Stimulated activated CD4-positive, alpha-beta T cell treated with anti-CD3 and anti-CD28 coated beads, Interleukin-1b, Interleukin-23, amount 100 ng/mL, for 24 hours (primary cell): ENCODE measurements at places on chromosomes 2 and 18.
A peak's percentile ranks its signal among the peaks of the same experiment; 100 is the strongest.

DNA sequence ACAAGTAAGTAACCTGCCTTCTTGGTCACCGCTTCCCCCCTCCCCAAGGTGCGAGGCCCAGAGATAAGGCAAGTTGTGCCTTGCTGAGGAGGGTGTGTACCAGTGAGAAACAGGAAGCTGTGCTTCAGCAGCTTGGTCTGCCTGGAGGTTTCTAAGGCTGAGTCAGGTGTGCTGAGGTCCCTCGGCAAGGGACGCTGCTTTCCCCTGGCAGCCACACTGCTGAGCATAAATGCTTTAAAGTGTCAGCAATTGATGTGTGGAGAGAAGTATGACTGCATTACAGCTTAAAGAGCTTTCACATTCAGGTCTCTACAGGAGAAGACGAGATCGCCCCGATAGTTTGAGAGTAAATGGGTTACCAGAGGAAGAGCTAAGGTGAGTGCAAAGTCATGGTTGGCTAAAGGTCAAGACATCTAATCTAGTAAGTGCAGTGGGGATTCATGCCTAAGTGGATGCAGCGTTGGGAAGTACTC lies 86.9 kb downstream of the LIMS1 start:
- DNase-seq = peak; percentile 40

DNA sequence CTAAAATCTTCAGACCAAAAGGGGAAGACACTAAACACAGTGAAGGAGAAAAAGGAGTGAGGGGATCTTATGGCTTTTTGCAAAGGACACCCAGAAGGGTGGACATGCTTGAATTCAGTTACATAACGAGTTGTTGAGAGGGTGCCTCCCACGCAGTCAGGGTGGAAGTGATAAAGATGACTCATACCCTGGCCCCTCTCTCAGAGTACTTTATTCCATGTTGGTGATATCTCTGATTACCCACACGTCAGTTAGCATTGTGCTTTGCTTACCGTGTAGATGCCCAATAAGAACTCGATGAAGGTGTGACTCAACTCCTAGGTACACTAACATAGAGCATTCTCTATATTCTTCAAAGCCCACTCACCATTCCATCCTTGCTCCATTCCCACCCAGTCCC lies 44.4 kb downstream of the EN1 start:
- no peak for DNase-seq

GRCh38 chr2:121033461-121033996 lies 251.5 kb downstream of the TFCP2L1 start:
- DNase-seq = no peak

- no peak for DNase-seq
These were observed 168.2 kb downstream of the MCFD2 start for GRCh38 chr2:46747297-46747818.

DNA sequence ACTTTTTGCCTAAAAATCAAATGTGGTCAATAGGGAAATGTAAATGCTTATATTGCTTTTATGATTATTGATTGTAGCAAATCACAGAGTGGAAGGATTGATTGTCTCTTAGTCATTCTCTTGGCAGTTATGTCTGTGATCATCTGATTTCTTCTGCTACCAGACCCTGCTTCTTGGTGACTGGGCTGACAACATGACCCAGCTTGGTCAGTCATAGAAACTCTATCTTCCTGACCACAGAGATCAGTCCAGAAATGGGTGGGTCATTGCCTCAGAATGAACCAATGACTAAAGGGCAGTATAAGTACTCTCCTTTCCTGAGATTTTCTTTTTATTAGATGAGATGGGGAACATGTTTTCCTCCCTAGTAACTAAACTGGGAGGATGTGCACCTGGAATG lies 87.6 kb downstream of the MAIP1 start:
- DNase-seq = no peak

DNA sequence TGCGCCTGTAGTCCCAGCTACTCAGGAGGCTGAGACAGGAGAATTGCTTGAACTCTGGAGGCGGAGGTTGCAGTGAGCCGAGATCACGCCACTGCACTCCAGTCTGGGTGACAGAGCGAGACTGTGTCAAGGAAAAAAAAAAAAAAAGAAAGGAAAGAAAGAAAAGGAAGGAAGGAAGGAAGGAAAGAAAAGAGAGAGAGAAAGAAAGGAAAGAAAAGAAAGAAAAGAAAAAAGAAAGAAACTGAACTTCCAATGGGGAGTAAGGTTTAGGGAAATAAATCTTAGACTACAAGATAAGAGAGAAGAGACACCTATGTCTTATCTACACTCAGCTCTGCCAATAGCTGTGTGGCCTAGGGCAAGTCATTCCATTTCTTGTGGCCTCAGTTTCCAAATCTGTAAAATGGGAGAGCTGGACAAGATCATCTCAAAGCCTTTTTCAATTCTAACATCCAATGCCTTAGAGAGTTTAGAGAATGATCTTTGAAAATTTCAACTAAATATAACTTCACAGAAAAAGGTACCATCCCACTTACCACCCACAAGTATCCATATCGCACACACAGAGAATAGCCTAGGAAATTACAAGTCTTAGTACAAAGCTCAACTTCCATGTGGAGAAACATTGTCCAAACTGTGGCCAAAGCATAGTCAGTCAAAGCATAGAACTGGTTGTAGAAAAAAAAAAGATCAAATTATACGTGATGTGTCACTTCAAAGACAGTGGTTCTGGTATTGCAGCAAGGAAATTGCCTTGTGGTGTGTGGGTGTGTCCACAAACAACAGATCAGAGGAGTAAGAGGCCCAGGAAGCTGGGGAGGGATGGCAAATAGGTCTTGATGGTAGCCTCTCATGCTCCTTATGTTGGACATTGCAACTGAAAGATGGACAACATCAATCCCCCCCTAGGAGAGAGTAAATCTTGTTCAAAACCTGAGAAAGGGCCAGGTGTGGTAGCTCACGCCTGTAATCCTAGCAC lies 42.4 kb downstream of the SLC14A2 start:
- no peak for DNase-seq

DNA sequence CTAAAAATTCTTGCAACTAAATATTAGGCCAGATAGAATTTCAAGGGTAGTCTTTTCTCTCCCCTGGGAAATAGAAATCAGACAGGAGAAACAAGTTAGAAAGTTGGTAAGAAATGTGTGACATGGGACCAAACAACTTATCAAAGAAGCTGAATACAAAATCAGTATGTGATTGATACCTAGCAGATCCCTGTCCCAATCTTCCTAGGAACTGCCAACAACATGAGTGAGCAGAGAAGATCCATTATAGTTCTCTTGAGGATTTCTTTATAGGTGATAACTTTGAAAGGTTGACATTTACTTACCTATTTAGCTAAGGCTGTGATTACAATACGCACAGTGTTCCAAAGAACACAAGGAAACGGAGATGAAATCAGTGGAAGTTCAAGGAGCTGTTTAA lies 162.4 kb downstream of the DLGAP1 start:
- DNase-seq = no peak

- no peak for DNase-seq
These were observed 346.6 kb upstream of the PKDCC start for GRCh38 chr2:41701231-41701630.

GRCh38 chr18:12531749-12532148 lies 124.0 kb downstream of the PRELID3A start:
- no peak for DNase-seq

GRCh38 chr2:43074592-43075053 lies 151.8 kb downstream of the ZFP36L2 start:
- DNase-seq = no peak

- DNase-seq = no peak
These were observed 119.2 kb downstream of the MYO5B start for GRCh38 chr18:50075772-50076171.
